ENCODE measurements at places on chromosomes 13 and 19.

GRCh38 chr19:45423589-45424190 lies at the start of gene ERCC1:
Gene ERCC1 (minus strand): TSS chr19:45423917. CDS start chr19:45423374, 543 bp downstream.
- peak within 1 kb of the TSS; percentile 94 for H3K27ac ChIP-seq
- peak; percentile 95 for DNase-seq
- peaks cover 25% of the 10 kb centered on the region for H3K36me3 ChIP-seq
- peaks cover 23% of the 10 kb centered on the region for H3K4me1 ChIP-seq

DNA sequence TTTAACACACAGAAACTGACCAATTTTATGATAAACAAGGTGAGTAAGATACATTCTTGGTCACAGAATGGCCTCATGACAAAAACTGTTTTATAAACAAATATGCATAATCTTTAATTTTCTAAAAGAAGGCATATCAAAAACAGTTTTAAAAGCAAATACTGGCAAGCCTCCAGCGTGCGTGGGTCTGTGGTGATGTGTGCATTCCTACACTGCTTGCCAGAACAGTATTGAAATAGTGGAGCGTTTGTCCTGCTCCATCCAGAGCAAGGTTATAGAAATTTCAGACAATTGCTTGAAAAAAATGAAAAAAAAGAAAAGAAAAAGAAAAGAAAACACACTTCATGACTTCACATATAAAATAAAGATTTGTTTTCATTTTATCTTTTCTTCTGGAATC lies 140.9 kb downstream of the MZT1 start:
- DNase-seq, result no peak
- H3K27me3 ChIP-seq, result no peaks in the 10 kb centered on the region
- H3K27ac ChIP-seq, result no peak overlapping the region

- no peaks in the 10 kb centered on the region for H3K27me3 ChIP-seq
- no peak overlapping the region for H3K4me3 ChIP-seq
- H3K4me1 ChIP-seq, result peaks cover 14% of the 10 kb centered on the region
- no peak for DNase-seq
- H3K27ac ChIP-seq, result peak overlapping the region; percentile 75
- no peaks in the 10 kb centered on the region for H3K36me3 ChIP-seq
Observed at GRCh38 chr13:39016787-39017186, 21.1 kb downstream of the PROSER1 start.

DNA sequence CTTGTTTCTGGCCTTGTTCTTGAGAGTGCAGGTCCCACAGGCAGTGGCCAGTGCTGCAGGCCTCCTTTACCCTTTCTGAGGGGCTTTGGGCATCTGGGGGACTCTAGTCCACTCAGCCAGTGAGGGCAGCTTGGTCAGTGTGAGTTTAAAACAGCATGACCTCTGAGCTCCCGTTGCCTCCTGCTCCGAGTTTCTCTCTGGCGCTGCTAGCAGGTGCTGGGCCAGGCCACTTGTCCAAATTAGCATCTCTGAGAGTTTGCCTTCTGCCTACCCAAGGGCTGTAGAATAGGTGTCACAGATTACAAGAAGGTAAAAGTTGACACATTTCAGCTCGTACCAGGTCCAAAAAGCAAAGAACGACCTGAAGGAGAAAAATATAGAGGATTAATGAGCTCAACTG lies 105.9 kb downstream of the SIPA1L3 start:
- H3K36me3 ChIP-seq, result no peaks in the 10 kb centered on the region
- DNase-seq, result no peak
- no peaks in the 10 kb centered on the region for H3K27me3 ChIP-seq
- H3K27ac ChIP-seq, result no peak overlapping the region

DNA sequence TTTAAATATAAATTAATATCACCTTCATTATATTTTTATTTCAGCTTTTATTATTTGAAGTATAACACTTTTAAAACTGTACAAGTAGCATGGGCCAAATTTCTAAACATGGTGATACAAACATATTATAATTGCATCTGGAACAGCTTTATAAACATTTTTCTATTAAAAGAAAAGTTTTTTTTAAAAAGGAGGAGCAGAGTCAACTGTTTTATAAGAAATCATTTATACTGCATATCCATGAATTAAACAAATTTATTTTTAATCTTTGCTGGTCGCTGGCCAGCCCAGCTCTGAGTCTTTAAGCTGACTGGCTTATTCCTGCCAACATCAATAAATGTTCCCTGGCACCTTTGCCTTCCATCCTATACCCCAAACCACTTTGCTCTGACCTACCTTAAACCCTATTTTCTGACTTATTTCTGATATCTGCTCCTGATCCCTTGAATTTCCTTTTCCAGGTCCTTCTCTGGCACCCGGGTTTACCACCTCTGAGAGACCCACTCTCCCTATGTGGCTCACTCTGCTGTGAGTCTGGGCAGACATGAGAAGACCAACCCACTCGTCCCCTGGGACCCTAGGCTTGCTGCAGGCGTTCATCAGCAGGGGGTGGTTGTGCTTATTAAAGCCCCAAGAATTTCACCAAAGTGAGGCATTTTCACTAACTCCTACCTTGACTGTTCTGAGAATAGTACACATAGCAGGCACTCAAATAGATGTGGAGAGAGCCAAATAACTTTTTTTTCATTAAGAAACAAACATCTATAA lies 220.3 kb downstream of the KLF12 start:
- H3K36me3 ChIP-seq, result no peaks in the 10 kb centered on the region
- no peaks in the 10 kb centered on the region for H3K27me3 ChIP-seq
- no peaks in the 10 kb centered on the region for H3K4me1 ChIP-seq
- DNase-seq, result no peak

- no peaks in the 10 kb centered on the region for H3K36me3 ChIP-seq
- no peak overlapping the region for H3K4me3 ChIP-seq
- H3K4me1 ChIP-seq, result peaks cover 6% of the 10 kb centered on the region
- H3K27me3 ChIP-seq, result no peaks in the 10 kb centered on the region
Observed at GRCh38 chr13:98893371-98893770, 84.5 kb downstream of the DOCK9 start.

GRCh38 chr13:104460554-104460953 lies 1394.3 kb upstream of the SLC10A2 start:
- no peak for DNase-seq
- H3K27me3 ChIP-seq, result no peaks in the 10 kb centered on the region
- no peaks in the 10 kb centered on the region for H3K4me1 ChIP-seq
- no peak overlapping the region for H3K4me3 ChIP-seq

DNA sequence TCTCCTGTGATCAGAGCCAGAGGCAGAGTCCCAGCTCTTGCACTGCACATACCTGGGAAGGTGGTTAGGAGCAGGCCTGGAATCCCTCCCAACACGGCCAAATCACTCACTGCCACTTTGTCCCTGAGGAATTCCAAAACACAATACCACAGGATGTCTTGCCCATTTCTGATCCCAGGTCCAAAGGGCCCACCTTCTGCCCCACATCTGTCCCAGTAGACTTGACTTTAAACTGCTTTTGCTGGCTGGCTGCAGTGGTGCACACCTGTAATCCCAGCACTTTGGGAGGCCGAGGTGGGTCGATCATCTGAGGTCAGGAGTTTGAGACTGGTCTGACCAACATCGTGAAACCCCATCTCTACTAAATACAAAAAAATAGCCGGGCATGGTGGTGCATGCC lies 18.9 kb downstream of the ZNF536 start:
- peaks cover 4% of the 10 kb centered on the region for H3K27me3 ChIP-seq
- no peak for DNase-seq
- no peaks in the 10 kb centered on the region for H3K4me1 ChIP-seq
- no peaks in the 10 kb centered on the region for H3K36me3 ChIP-seq
- H3K27ac ChIP-seq, result no peak overlapping the region
- H3K4me3 ChIP-seq, result no peak overlapping the region

DNA sequence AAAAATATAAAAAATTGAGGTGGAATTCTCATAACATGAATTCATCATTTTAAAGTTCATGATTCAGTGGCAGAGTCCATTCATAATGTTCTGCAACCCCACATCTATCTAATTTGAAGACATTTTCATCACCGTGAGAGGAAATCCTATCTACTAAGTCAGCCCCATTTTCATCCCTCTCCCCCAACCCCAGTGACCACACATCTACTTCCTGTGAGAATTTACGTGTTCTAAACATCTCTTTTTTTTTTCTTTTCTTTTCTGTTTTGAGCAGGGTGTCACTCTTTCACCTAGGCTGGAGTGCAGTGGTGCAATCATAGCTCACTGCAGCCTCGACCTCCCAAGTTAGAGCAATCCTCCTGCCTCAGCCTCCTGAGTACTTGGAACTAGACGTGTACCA lies 17.5 kb downstream of the ATCAY start:
- no peak overlapping the region for H3K4me3 ChIP-seq
- H3K27ac ChIP-seq, result no peak overlapping the region
- DNase-seq, result no peak
